ENCODE measurements at places on chromosomes 1 and 21.

GRCh38 chr21:38289705-38290485, 33.1 kb downstream of the KCNJ15 start:
- DNase-seq, result peak; percentile 97

DNA sequence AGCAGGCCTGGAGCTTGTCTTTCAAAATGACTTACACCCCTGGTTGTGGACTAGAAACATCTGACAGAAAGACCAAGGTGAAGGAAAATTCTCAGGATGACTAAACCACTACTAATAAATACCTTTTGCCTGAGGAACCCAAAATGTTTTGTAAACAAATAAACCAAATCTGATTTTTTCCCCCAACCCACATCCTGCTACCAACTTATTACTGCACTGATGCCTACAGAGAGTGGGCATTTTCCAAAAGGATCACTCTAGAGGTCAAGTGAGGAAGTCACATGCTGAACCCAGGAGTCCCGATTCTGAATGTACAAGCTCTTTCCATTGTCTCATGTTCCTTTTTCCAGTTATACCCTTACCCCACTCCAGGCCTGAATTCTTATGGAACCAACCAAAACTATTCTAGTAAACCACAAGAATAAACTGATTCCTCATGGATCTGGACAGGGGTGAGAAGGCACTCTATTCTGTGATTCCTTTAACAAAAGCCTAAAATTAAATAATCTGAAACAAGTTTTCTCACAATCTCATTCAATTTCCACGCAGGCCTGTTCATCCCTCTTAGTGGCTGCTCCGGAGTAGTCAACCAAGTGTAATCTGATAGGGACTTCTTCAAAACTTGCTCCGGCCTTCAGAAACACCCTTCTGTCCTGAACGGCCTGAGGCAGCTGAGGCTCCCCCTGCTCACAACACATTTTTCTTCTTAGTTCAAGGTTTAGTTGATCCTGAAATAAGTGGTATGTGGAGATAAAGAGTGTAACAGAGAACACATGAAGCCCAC, 1.4 kb downstream of the PI4KB start:
- no peak for DNase-seq

GRCh38 chr1:246724016-246724730, at the start of gene SCCPDH:
Gene SCCPDH, plus strand, starts transcription at chr1:246724409. Its CDS starts 14 bp downstream, at chr1:246724423.
- DNase-seq, result peak; percentile 19

- no peak for DNase-seq
These were observed 35.0 kb downstream of the MTOR start for GRCh38 chr1:11227106-11228077.

DNA sequence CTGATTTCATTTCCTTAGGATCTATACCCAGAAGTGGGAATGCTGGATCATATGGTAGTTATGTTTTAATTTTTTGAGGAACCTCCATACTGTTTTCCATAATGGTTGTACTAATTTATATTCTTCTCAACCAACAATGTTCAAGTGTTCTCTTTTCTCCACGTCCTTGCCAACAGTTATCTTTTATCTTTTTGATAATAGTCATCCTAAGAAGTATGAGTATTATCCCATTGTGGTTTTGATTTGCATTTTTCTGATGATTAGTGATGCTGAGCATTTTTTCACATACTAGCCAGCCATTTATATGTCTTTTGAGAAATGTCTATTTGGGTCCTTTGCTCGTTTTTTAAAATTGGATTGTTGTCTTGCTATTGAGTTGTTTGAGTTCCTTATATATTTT, 38.5 kb downstream of the ABCD3 start:
- DNase-seq, result no peak

DNA sequence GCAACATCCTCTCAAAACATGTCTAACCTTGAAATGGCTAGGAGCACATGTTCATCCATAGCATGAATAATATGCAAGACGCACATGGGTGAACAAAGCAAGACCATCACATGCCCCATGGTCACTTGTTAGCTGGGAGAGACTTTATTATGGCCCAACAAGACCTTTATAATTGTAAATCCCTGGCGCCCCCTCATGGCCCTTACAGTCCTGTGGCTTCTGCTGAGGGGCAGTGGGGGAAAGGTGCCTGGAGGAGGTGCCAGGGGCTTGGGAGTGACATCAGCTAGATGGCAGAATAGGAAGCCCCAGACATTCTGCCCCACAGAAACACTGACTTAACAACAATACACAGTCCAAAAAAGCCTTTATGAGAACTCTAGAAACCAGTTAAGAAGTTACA, 51.7 kb downstream of the CSMD2 start:
- no peak for DNase-seq

- DNase-seq, result peak; percentile 51
These were observed 79.3 kb upstream of the ATF3 start for GRCh38 chr1:212529211-212529741.

DNA sequence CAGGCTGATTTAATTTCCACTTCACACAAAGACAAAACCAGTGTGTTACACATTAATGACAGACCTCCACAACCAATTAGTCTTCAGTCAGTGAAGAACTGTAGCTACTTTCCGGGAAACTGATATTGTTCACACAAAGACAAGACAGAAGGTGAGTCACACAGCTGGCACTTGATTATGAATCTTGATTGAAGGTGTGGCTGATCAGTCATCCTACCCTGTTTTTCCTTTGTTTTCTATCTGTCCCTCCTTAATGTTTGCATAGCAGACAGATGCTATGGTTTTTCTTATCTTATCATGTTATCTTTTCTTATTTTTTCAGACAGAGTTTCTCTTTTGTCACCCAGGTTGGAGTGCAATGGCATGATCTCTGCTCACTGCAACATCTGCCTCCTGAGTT, 185.1 kb upstream of the GREM2 start:
- DNase-seq, result no peak

- no peak for DNase-seq
These were observed 29.4 kb upstream of the CSF3R start for GRCh38 chr1:36511804-36512798.

- DNase-seq, result peak; percentile 96
These were observed 92.6 kb upstream of the NGF start for GRCh38 chr1:115430441-115431158.

DNA sequence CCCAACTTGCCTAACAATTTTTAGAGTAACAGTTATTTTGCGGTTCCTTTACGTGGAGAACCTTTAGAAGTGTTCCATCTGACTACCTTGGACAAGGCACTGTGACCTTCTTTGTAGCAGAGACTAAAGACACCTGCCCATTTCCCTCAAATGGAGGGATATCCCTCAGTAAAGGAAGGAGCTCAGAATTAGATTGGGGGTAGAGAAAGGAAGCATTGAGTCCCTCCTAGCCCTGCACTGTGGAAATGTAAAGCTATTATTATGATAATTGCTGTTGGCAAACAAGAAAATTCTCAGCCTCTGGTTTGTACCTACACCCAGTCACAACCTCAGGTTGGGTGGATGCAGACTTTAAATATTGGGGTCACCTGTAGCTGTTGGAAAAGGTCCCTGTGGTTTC, 72.6 kb upstream of the MACF1 start:
- no peak for DNase-seq

DNA sequence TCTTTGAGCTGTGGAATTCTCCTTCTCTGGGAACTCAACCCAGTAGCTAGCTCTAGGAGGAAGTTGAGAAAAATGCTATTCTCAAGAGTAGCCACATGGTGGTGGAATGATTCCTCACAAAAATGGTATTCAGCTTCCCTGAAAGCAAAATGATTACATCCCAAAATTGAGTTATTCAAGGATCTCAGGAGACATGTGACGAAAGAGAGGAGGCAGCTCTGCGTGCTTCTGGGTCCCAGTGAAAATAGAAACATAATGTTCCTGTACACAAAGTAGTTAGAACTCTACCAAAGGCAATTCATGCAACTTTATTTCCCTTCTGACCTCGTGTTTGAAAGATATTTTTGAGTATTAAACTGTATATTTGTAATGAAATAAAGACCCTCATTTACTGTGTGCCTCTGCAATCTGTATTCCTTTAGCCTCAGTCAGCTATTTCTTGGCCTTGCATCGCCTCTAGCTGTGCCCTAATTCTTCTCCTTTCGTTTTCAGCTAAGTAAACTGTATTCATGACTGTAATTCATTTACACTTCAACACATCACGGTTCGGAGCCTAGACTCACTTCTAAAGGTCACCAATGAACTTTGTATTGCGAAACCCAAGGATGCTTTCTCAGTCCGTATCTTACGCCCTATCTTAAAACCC, 167.3 kb downstream of the FASLG start:
- peak; percentile 85 for DNase-seq

DNA sequence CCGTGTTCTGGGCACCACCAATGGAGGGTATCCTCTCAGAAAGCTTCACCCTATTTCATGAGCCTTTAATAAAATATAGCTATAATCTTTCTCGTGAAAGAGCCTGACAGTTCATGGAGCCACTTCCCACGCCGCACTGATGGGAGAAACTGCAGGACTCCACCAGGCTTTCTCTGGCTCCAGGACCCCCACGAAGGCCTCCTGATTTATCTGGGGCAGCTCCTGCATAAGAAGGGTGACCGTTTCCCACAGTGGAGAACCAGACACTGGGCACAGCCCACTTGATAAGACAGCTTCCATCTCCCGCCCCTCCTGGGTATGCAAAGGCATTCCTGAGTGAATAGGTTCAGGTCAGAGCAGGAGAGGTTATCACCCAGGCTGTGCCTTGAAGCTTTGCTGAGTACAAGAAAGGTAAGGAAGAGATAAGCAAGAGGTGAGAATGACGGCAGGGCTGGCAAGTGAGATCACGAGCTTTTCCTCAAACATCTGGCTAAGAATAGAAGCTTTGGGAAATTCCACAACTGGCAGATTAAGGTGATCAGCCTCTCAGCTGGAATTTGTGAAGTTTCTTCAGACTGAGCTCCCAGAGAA, 499.8 kb downstream of the KIF26B start:
- DNase-seq, result no peak

- DNase-seq, result no peak
These were observed 265.4 kb upstream of the PRMT6 start for GRCh38 chr1:106791041-106791440.

All from GM04503 (cell line).